ENCODE measurements at places on chromosomes 5 and 9.

GRCh38 chr9:3793971-3794383 lies 268.2 kb upstream of the RFX3 start:
- DNase-seq: peak; percentile 39

- DNase-seq: no peak
These were observed 1.0 kb downstream of the PHPT1 start for GRCh38 chr9:136849960-136850865.

- DNase-seq: no peak
These were observed 18.5 kb upstream of the SNX2 start for GRCh38 chr5:122756264-122756911.

DNA sequence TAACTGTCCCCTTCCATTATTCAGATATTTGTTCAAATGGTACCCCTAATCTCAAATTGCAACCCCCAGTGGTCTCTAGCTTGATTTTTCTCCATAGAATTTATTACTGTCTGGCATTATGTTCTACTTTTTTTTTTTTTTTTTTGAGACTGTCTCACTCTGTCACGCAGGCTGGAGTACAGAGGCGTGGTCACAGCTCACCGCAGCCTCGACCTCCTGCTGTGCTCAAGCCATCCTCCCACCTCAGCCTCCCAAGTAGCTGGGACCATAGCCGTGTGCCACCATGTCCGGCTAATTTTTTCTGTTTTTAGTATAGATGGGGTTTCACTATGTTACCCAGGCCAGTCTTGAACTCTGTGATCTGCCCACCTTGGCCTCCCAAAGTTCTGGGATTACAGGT lies 2.0 kb upstream of the REEP5 start:
- no peak for DNase-seq

- no peak for DNase-seq
These were observed 13.4 kb upstream of the TXNDC8 start for GRCh38 chr9:110351009-110351467.

DNA sequence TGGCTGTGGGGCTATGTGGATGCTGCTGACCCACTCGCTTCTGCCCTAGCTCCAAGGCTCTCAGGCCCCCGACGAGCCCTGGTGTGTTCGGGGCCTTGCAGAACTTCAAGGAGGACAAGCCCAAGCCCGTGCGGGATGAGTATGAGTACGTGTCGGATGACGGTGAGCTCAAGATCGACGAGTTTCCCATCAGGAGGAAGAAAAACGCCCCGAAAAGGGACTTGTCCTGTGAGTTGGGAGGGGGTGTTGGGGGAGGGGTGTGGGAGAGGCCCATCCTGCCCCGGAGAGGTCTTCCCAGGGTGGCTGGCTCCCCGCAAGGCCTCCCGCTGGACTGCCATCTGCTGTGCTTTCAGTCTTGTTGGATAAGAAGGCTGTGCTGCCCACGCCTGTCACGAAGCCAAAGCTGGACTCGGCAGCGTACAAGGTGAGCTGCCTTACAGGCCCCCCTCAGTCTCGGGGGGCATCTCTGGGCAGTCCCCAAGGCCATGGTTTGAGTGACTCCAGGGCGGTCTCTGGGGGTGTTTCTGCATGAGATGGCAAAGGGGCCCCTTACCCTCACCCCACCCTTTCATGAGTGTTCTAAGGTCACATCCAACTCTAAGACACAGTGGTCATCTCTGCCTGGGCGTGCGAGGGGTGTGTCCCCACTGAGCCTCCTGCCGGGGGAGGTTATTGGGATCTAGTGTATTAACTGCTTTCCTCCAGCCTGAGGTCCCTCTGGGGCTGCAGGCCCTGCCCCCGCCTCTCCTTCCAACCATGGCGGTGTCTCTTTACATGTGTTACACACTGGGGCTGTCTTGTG lies 89.5 kb downstream of the PHF2 start:
- no peak for DNase-seq

- DNase-seq: no peak
These were observed 13.0 kb upstream of the ABLIM3 start for GRCh38 chr5:149128023-149128875.

- peak; percentile 88 for DNase-seq
These were observed 152.6 kb upstream of the MSX2 start for GRCh38 chr5:174571662-174572397.

DNA sequence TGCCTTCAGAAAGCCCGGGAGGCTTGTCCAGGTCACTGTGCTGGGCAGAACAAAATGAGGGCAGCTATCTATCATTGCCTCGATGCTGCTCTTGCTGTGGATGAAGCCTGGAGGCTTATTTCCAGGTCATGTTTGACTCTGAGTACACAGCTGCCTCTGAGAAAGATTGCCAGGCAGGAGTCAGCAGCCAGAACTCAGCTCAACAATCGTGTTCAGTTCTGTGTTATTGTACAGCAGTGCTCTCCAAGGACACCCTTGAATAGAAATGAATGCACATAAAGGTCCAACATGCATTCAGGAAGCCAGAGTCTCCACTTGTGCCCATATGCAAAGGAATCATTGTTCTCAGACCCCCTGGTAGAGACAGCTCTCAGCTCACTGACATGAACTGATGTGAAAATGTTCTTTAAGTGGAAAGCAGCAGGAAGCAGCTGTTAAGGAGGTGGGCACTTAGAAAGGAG lies 61.7 kb upstream of the ZFR start:
- peak; percentile 28 for DNase-seq

GRCh38 chr9:6764011-6764410 lies 6.2 kb downstream of the KDM4C start:
- no peak for DNase-seq

DNA sequence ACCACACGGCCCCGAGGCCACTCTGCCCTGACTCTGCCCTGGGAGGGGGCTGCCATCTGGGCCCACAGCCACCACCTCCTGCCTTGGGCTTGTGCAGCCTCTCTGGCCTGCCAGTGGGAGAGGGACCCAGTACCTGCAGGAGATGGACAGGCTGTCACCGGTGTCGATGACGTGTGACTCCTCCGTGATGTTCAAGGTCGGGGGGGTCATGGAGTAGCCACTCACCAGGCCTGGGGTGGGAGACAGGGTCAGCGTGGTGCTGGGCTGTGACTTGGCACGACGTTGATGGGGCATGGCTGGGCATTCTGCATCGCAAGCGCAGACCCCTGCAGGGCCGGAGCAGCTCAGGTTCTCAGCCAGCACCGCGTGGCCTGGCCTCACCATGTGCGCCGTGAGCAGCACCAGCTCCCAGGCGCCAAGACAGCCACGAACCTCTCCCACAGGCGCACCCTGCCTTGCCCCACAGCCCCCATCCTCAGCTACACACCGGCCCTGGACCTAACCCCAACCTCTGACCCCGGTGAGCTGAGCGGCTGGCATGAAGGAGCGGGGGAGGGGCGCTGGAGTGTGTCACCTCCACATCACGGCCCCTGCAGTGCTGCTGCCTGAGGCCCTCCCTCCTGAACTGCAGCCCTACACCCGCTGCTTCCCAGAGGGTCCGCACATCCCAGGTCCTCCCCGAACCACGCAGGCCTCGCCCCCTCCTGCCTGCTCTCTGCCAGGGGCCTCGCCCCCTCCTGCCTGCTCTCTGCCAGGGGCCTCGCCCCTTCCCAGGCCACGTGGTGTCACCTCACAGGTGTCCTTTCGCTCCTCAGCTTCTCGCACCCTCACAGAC lies 17.6 kb downstream of the FLT4 start:
- no peak for DNase-seq

DNA sequence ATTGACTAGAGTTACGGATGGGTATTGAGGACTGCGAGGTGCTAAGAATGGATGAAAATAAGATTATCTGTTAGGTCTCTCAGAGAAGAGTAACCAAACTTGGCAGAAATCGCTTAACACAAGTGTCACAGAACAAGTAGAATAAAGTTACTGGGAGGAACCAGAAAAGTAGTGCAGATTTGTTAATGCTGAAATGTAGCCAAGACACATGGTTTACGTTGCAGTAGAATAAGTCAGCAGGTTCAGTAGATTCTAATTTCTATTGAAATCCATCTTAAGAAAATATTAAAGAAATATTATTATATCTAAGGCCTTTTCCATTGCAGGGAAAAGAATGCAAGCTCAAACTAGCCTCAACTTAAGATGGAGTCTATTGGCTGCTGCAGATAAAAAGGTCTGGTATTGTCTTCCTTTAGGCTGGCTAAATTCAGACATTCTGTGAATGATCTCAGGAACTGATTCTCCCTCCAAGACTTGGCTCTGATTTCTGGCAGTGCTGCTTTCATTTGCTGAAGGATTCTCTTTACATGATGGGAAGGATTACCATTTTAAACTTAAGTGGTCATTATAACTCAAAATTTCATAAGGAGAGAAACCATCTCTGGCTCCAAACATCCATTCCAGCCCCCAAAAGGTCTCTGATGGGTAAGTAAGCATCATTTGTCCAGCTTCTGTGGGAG lies 314.9 kb downstream of the MARCHF11 start:
- DNase-seq: no peak

DNA sequence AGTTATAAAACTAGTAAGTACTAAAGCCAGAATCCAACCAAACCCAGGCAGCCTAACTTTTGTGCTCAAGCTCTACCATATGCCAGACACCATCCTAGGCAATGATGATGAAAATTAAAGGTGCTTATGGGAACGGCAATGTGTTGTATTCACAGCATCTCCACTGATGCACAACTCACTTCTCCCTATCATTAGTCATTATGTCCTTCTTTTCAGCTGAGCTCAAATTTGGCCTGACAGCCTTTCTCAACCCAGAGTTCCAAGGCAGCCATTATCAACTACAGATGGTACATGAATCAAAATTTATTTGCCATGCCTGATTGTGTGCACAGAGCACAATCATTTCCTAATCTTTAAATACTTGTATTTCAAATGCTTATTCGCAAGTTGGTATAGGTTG lies 121.6 kb upstream of the TNPO1 start:
- DNase-seq: no peak

DNA sequence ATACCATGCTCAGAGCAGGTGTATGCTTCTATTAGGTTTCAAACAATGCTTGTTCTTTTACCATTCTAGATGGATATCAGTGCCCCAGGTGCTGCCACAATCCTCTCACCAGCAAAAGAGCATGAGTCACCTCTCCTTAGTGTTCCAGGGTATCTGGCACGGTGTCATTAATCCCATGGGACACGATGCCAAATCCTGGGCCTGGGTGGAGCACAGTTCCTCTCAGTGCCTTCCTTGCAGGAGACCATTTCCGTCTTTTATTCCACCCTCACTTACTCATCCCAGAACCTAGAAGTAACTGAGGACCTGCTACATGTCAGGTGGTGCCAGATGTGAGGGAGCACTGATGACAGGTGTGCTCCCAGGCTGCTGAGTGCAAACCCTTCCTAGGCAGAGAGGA lies 1.3 kb upstream of the OR13J1 start:
- no peak for DNase-seq

DNA sequence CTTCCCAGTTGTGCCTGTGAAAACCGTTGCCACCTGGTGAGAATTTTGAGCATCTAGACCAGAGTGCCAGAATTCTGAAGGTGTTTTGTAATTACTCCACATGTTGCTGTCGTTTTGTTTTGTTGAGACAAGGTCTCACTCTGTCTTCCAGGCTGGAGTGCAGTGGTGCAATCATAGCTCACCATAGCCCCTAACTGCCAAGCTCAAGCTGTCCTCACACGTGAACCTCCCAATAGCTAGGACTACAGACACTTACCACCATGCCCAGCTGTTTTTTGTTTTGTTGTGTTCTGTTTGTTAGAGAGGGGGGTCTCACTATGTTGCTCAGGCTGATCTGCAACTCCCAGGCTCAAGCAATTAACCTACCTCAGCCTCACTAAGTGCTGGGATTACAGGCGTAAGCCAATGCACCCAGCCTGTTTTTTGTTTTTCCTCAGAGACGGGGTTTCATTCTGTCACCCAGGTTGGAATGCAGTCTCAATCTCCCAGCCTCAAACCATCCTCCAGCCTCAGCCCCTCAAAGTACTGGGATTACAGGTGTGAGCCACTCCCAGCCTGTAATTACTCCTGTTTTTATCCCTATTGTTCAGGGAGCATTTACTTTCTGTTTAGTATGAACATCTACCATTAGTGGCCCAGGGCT lies 121.1 kb upstream of the DMRT1 start:
- no peak for DNase-seq

GRCh38 chr5:170308686-170309085 lies 11.1 kb upstream of the LCP2 start:
- DNase-seq: no peak

DNA sequence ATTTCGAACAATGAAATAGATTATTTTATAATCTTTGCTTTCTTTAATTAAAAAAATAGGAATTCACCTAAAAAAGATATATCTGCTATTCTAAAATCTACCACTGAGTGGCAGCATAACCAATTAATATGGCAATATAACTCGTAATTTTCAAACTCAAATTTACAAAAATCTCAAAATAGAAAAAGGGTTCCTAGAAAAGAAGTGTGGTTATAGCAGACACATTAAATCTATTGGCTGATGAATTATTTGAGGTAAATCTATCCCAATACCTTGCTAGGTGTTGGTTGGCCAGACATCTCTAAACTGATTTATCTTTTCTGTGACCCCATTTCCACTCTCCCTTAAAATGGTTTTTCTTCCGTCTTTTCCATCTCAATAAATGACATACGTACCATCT lies 30.2 kb upstream of the NRG2 start:
- no peak for DNase-seq

DNA sequence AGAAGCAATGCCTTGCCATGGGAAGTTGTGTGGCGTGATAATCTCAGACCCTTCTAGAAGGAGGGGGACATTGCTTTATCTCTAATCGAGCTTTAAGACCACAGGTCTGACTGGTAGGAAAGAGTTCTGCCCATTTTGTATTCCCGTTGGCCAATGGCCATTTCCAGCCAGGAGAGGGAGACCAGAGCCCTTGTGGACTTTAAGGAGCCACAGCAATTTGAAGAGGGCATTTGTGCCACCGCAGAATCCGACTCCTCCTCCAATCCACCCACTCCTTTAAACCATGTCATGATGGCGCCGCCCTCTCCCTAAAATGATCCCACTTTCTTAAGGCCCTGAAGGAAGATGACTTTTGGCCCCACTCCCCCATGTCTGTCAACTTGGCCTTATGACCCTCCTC lies 560.5 kb upstream of the ADAMTS16 start:
- DNase-seq: no peak

Measured in COR-L47 (cell line).